ENCODE measurements at places on chromosomes 2 and 18. TPM values are rescaled to one million over a fixed set of nuclear protein-coding genes. Genes with fewer than 3 reads are reported as not detected.

ANKRD53 gene
- 4.9 TPM for total RNA-seq

PARD6G gene
- total RNA-seq, result 30.8 TPM

ANO7 gene
- total RNA-seq, result 3.8 TPM

KLHL14 gene
- 0.11 TPM for total RNA-seq

- H3K36me3 ChIP-seq, result no peaks in the 10 kb centered on the region
- peaks cover 9% of the 10 kb centered on the region for H3K27me3 ChIP-seq
- peaks cover 16% of the 10 kb centered on the region for H3K4me1 ChIP-seq
- no peak for DNase-seq
- no peak overlapping the region for H3K27ac ChIP-seq
- H3K4me3 ChIP-seq, result no peak overlapping the region
Measured at GRCh38 chr2:102601730-102602129, 17.6 kb upstream of the SLC9A2 start.

DNA sequence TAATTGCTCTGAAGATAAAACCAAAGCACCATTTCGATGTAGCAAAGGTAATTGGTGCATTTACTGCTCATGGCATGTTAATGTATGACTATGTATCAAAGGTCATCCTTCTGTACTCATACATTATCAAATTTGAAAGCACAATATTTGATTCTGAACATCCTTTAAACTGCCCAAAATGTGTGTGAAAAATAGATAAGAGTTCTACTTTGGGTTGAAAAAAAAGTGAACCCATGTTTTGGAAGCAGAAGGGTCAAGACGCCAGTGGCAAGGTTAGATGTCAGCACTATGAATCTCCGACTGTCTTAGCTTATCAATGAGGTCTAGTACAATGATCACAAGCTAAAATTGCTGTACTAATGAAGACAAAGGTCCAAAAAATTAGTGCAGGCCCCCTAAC, 83.1 kb downstream of the LNPK start:
- no peak overlapping the region for H3K4me3 ChIP-seq
- H3K27ac ChIP-seq, result no peak overlapping the region
- no peaks in the 10 kb centered on the region for H3K27me3 ChIP-seq
- DNase-seq, result no peak
- no peaks in the 10 kb centered on the region for H3K4me1 ChIP-seq

- H3K27me3 ChIP-seq, result no peaks in the 10 kb centered on the region
- H3K36me3 ChIP-seq, result no peaks in the 10 kb centered on the region
- no peak overlapping the region for H3K4me3 ChIP-seq
Measured at GRCh38 chr2:227267410-227268115, 57.5 kb upstream of the MFF start.

GRCh38 chr2:225002656-225003045, 39.6 kb downstream of the DOCK10 start:
- no peaks in the 10 kb centered on the region for H3K36me3 ChIP-seq
- DNase-seq, result no peak
- H3K27me3 ChIP-seq, result peaks cover 25% of the 10 kb centered on the region
- H3K4me3 ChIP-seq, result no peak overlapping the region
